ENCODE measurements at places on chromosomes 4 and X. TPM values are rescaled to one million over a fixed set of nuclear protein-coding genes. Genes with fewer than 3 reads are reported as not detected.

CACNA1F gene
- total RNA-seq: not detected

MTTP gene
- 0.13 TPM for total RNA-seq

CENPI gene
- total RNA-seq: 7.0 TPM

IGSF1 gene
- total RNA-seq: 0.76 TPM

CLCN4 gene
- 0.76 TPM for total RNA-seq

TLR3 gene
- 11.6 TPM for total RNA-seq

USP17L30 gene
- total RNA-seq: not detected

CTAG2 gene
- not detected for total RNA-seq

KIF4A gene
- 3.1 TPM for total RNA-seq

TNIP3 gene
- total RNA-seq: 6.5 TPM

ZCCHC12 gene
- total RNA-seq: not detected

CRMP1 gene
- total RNA-seq: 4.7 TPM

PNCK gene
- 5.7 TPM for total RNA-seq

PLXNB3 gene
- total RNA-seq: 8.8 TPM

C4orf50 gene
- total RNA-seq: 0.04 TPM

PRSS12 gene
- total RNA-seq: 9.2 TPM

ADH6 gene
- not detected for total RNA-seq

ETDA gene
- total RNA-seq: not detected

SLC9B2 gene
- 6.5 TPM for total RNA-seq

STOX2 gene
- total RNA-seq: 23.7 TPM

DOCK11 gene
- 1.1 TPM for total RNA-seq

NAP1L2 gene
- 1.9 TPM for total RNA-seq

GPRASP3 gene
- total RNA-seq: 3.4 TPM

PF4V1 gene
- total RNA-seq: not detected

IDUA gene
- 4.3 TPM for total RNA-seq

SGMS2 gene
- 153 TPM for total RNA-seq

NPNT gene
- 17.2 TPM for total RNA-seq

SERPINA7 gene
- not detected for total RNA-seq

RHOH gene
- total RNA-seq: 3.0 TPM

LINC00632 gene
- total RNA-seq: 0.83 TPM

BST1 gene
- total RNA-seq: 1.5 TPM

SYTL5 gene
- total RNA-seq: 0.76 TPM

PPBP gene
- total RNA-seq: not detected

TEX13C gene
- not detected for total RNA-seq

FAM184B gene
- total RNA-seq: 0.19 TPM

FAM47E gene
- total RNA-seq: not detected

TMPRSS11D gene
- total RNA-seq: 161 TPM

DKK2 gene
- 0.38 TPM for total RNA-seq

FGF5 gene
- total RNA-seq: not detected

GATA1 gene
- total RNA-seq: not detected

TLR7 gene
- total RNA-seq: 0.95 TPM

ASB11 gene
- not detected for total RNA-seq

RASL11B gene
- total RNA-seq: 0.97 TPM

CD38 gene
- 2.5 TPM for total RNA-seq

NAT8L gene
- total RNA-seq: not detected

TMSB15C gene
- total RNA-seq: 0.73 TPM

TMPRSS11B gene
- total RNA-seq: 60.0 TPM
